ENCODE measurements at places on chromosomes 1 and 21.

DNA sequence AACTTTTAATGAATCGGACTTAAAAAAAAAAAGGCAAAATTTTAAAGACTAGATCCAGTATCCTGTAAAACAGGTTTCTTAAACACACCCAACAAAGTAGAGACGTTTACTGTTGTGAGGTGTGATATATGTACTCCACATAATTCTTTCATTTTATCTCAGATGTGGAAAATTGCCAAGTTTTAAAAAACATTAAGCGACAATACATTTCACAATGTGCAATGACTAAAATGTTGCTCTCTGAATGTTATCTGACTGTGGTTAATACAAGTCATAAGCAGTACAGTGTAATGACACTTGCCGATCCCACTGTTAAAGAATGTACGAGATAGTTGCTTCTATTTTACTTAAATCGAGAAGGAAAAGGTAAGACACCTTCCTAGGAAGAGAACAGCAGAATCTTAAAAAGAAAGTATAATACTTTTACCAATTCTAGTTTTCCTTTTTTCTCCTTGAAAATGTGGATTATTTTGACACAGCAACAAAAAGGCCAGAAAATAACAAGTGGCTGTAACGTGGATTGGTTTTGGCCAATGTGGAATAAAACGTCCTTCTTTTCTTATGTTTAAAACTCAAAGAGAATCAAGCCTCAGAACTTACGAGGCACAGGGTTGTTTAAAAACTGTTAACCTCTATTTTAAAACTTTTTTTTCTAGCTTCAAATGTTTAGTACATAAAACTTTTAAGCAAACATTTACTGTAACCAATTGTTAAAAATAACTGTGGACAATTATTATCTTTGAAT is 51.4 kb downstream of the TP53BP2 start:
- no peaks in the 10 kb centered on the region for H3K36me3 ChIP-seq
- peak overlapping the region; percentile 39 for H3K27ac ChIP-seq
- DNase-seq = no peak
- no peaks in the 10 kb centered on the region for H3K4me1 ChIP-seq

- H3K27me3 ChIP-seq = no peaks in the 10 kb centered on the region
- H3K27ac ChIP-seq = no peak overlapping the region
- DNase-seq = peak; percentile 37
- H3K36me3 ChIP-seq = no peaks in the 10 kb centered on the region
- H3K4me1 ChIP-seq = no peaks in the 10 kb centered on the region
- H3K4me3 ChIP-seq = no peak overlapping the region
Observed at GRCh38 chr1:23384312-23385058, 14.8 kb upstream of the ZNF436 start.

- no peaks in the 10 kb centered on the region for H3K27me3 ChIP-seq
- H3K4me3 ChIP-seq = no peak overlapping the region
- no peak overlapping the region for H3K27ac ChIP-seq
- DNase-seq = peak; percentile 26
- H3K36me3 ChIP-seq = no peaks in the 10 kb centered on the region
Observed at GRCh38 chr1:67135354-67135753, 584 bp upstream of the C1orf141 start.

GRCh38 chr1:155173478-155174323 is at the start of gene TRIM46:
TSS of gene TRIM46 (plus strand) at chr1:155173849. CDS start at chr1:155173967, 118 bp downstream.
- peak within 1 kb of the TSS; percentile 97 for H3K27ac ChIP-seq
- H3K4me3 ChIP-seq = peak within 1 kb of the TSS; percentile 79
- peak; percentile 48 for DNase-seq
- H3K4me1 ChIP-seq = peaks cover 13% of the 10 kb centered on the region

DNA sequence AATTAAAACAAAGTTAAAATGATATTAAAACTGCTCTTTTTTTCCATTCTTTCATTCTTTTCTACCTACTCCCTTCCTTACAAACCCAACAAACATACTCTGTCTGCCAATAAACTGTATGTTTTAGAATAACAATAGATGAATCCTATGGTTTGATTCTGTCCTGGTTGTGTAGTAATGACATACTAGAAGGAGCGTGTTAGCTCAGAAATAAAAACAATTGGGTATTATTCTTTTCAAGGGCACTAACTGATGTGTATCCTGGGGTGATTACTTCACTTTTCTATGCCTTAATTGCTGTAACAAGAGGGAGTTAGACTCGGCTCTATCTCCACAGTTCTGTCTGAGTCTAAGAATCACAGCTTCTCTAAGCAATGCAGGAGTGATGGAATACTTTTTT is 194.4 kb downstream of the GIPC2 start:
- no peaks in the 10 kb centered on the region for H3K36me3 ChIP-seq
- no peak overlapping the region for H3K27ac ChIP-seq
- no peaks in the 10 kb centered on the region for H3K27me3 ChIP-seq
- DNase-seq = no peak
- no peak overlapping the region for H3K4me3 ChIP-seq

DNA sequence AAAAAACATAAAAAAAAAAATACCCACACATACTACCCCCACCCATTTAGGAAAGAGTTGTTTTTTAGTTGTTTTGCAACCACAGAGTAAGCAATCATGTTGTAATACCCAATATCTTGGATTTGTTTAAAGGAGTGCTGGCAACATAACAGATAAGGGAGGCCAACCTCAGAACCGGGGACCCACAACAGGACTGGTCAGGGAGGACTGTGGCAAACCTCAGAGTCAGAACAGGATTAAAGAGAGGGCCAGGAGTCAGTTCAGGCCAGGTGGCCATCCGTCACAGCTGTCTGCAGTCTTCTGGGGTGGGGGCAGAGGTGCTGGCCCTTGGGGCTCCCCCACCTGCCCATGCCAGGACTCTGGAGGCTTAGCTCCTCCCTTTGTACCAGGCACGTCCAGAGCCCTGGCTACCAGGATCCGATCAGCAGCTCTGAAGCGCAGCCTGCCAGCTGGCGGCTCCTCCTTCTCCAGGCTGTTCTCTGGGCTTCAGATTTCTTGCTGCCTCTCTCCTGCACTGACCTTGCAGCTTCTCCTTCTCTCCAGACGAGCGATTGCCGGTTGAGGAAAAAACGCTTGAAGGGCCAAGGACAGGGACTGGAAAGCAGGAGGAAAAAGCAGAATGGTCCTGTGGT is 7.9 kb downstream of the H6PD start:
- peaks cover 41% of the 10 kb centered on the region for H3K4me1 ChIP-seq
- no peak overlapping the region for H3K4me3 ChIP-seq
- no peaks in the 10 kb centered on the region for H3K27me3 ChIP-seq
- H3K36me3 ChIP-seq = no peaks in the 10 kb centered on the region
- H3K27ac ChIP-seq = peak overlapping the region; percentile 76
- DNase-seq = peak; percentile 73

All from hepatocyte (in vitro differentiated cells).